Tibial nerve (tissue), 4 donors: ENCODE measurements at places on chromosomes 7 and 10.

- H3K4me1 ChIP-seq = peaks cover 8% of the 10 kb centered on the region
- DNase-seq = no peak
These were observed 52.1 kb downstream of the SUFU start for GRCh38 chr10:102555781-102556328.

GRCh38 chr10:86113983-86114382 lies 252.6 kb downstream of the GRID1 start:
- H3K4me3 ChIP-seq = no peak overlapping the region
- H3K27me3 ChIP-seq = no peaks in the 10 kb centered on the region
- no peaks in the 10 kb centered on the region for H3K4me1 ChIP-seq
- DNase-seq = no peak
- H3K27ac ChIP-seq = no peak overlapping the region

GRCh38 chr10:6114805-6115341 lies 26.0 kb downstream of the RBM17 start:
- H3K27me3 ChIP-seq = no peaks in the 10 kb centered on the region
- peak; percentile 28 for DNase-seq
- H3K4me3 ChIP-seq = no peak overlapping the region
- peak overlapping the region; percentile 5 for H3K27ac ChIP-seq
- peaks cover 51% of the 10 kb centered on the region for H3K36me3 ChIP-seq

DNA sequence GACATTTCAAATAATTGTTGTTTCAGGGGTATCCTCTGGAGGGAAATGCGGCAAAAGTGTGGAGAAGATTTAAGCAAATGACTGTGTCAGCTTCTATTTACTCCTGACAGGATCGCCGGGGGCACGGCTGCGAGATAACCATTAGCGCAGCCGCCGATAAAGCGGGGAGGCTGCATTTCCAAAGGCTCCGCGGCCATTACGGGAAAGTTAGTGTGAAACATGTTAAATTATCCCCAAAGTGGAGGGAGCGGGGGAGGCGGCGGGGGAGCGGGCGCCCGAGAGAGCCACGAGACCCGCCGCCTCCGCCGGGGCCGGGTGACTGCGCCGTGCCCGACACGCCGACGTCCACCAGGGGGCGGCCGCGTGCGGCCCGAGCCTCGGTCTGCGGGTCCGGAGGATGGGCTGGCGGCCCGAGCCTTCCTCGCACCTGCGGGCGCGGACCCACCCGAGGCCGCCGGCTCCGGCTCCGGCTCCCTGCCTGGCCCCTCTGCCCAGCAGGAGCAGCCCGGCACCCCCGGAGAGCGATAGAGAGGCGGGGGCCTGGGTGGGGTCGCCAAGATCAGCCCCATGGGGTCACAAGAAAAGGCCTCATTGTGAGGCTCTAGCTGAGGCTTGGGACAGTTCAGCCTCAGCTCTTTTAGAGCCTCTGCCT lies 74.4 kb upstream of the PAX2 start:
- no peaks in the 10 kb centered on the region for H3K36me3 ChIP-seq
- peaks cover 91% of the 10 kb centered on the region for H3K27me3 ChIP-seq
- DNase-seq = no peak
- H3K4me1 ChIP-seq = peaks cover 8% of the 10 kb centered on the region

DNA sequence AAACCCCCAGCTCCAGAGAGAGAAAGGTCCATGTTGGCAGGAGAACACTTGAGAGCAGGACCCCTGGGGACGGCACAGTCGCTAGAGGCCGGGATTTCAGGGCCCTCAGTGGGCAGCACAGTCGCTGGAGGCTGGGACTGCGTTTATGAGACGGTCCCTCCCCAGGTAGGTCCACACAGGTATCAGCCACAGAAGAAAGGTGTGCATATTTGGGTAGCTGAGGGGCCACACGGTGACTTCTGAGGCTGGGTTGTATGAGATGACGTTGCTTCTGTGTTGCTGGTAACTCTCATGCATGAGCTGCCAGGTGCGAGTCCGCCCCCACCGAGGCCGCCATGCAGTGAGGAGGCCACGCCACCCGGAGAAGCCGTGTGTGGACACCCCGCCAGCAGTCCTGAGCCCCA lies 56.9 kb upstream of the PPP2R2D start:
- no peak overlapping the region for H3K4me3 ChIP-seq
- no peak overlapping the region for H3K27ac ChIP-seq
- H3K27me3 ChIP-seq = no peaks in the 10 kb centered on the region
- no peaks in the 10 kb centered on the region for H3K36me3 ChIP-seq
- no peaks in the 10 kb centered on the region for H3K4me1 ChIP-seq

DNA sequence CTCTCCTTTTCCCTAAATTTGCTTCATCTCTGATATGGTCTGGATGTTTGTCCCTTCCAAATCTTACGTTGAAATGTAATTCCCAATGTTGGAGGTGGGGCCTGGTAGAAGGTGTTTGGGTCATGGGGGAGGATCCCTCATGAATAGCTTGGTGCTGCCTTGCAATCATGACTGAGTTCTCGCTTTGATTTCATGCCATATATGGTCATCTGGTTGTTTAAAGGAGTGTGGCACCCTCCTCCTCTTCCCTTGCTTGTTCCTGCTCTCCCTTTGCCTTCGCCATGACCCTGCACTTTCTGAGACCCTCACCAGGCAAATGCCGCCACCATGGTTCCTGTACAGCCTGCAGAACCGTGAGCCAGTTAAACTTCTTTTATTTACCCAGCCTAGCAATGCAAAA lies 14.5 kb downstream of the NOBOX start:
- DNase-seq = no peak
- no peaks in the 10 kb centered on the region for H3K27me3 ChIP-seq
- no peak overlapping the region for H3K4me3 ChIP-seq

- H3K4me1 ChIP-seq = no peaks in the 10 kb centered on the region
- H3K4me3 ChIP-seq = no peak overlapping the region
- H3K27me3 ChIP-seq = no peaks in the 10 kb centered on the region
These were observed 113.9 kb downstream of the ARL5B start for GRCh38 chr10:18773180-18773579.

DNA sequence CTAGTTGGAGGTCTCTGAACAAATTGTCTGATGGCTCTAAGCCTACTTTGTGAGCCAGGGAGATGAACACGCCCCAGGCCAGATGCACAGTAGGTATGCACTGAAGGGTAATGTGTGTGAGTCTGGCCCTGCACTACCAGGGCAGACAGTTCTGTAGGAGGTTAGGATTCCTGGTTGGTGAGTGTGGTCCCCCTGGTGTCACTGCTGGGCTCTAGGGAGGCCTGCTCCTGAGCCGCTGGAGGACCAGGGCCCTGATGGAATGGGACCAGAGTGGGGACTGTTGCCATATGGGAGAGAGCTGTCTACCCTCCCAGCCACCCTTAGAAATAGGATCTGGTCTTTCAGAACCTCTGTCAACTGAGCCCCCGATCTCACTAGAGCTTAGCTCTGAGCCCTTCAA lies 42.0 kb downstream of the CDH23 start:
- no peak for DNase-seq
- no peak overlapping the region for H3K4me3 ChIP-seq
- peaks cover 11% of the 10 kb centered on the region for H3K4me1 ChIP-seq
- H3K27me3 ChIP-seq = no peaks in the 10 kb centered on the region

DNA sequence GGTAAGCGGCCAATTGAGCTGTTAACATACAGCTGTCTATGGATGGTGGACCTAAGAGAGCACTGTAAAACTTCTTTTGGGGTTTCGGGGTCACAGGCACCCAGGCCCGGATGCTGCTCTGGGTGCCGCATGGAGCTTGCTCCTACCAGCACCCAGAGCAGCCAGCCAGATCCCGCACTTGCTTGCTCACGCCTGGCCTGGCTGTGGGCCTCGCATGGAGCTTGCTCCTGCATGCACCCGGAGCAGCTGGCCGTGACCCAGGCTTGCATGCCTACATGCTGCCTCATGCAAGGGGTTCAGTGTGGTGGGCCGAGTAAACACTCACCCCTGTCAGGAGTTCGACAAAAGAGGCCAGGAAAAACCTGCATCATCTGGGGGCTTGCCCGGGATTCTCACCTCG lies 896.9 kb downstream of the SORCS1 start:
- H3K27me3 ChIP-seq = no peaks in the 10 kb centered on the region
- no peaks in the 10 kb centered on the region for H3K36me3 ChIP-seq
- H3K27ac ChIP-seq = no peak overlapping the region
- no peak overlapping the region for H3K4me3 ChIP-seq
- H3K4me1 ChIP-seq = no peaks in the 10 kb centered on the region
